Activated naive CD4-positive, alpha-beta T cell treated with anti-CD3 and anti-CD28 coated beads, Interleukin-2, amount 10 ng/mL, durations not matched to agents 7 days and 5 days (primary cell): ENCODE measurements at places on chromosomes 12 and 14.

DNA sequence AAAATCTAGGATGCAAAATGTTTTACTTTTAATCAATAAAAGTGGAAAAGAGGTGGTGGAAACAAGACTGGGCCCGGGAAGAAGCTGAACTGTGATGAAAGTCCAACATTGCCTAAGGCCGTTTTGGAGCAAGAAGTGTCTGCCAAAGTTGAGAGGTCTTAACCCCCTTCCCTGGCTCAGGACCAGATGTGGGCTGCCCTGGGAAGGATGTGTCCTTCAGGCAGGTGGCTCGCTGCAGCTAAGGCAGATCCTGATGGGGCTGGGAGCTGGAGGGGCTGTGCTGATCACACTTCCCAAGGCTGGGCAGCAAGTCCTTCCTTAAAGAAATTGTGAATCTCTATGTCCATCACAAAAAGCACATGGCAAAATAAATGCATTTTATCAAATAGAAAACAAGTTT is 581.6 kb downstream of the GALC start:
- DNase-seq = no peak

DNA sequence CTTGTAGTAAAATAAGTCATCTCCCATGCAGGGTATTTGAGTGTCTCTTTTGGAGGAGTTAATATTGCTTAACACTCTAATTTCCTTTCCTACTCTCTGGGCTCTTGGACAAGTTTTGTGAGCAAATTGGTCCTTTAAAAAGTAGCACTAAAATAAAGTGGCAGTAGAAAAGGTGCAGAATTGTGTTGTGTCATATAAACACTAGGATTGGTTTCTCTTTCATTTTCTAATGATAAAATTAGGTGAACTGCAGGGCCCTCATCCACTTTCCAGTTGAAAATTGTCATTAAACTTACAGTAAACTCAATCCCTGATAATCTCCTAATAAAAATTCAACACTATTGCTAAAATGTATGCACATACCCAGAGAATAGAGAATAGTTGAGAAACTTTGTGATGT is 42.6 kb upstream of the REP15 start:
- DNase-seq = no peak

- DNase-seq = no peak
Observed at GRCh38 chr12:89390802-89391673, 38.7 kb upstream of the DUSP6 start.

DNA sequence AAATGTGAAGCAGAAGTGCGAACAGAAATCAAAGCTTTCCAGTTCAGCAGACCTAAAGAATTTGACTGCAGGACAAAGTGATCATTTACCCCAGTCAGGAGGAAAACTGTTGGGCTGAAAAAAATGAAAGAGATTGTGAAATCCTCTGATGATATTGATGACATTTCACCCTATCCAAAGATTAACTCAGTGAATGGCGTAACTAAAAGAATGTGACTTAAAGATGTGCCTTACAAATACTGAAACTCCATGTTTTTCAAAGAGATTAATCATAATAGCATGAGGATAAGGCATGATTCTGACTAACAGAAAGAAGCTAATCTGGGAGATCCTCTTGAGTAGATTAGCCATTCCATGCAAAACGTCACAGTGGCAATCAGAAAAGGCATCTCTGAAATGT is 225.6 kb downstream of the DUSP6 start:
- no peak for DNase-seq

GRCh38 chr12:15719230-15719629 is 70.0 kb downstream of the EPS8 start:
- no peak for DNase-seq

DNA sequence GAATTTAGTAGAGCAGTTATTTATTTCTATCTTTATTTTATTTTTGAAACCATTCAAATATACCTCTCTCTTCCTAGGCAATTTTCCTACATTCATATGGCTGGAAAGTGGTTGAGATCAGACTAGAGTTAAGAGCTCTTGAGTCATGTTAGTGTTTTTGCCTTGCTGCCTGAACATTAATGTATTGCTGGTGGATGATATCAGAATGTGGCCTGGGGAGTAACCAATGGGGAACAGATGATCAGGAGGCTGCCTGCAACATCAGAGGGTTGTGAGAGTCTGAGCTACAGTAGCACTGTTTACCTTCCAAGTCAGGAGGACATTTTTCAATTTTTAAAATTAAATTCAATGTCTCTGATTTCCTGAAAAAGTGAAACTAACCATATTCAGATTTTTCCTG is 166.3 kb upstream of the TRHDE start:
- DNase-seq = no peak

GRCh38 chr12:53603196-53603595 is 23.0 kb downstream of the ATF7 start:
- DNase-seq = no peak

- no peak for DNase-seq
Observed at GRCh38 chr14:94401083-94401482, 12.7 kb upstream of the SERPINA1 start.

- no peak for DNase-seq
Observed at GRCh38 chr14:105499256-105500035, 8.4 kb downstream of the TEDC1 start.

DNA sequence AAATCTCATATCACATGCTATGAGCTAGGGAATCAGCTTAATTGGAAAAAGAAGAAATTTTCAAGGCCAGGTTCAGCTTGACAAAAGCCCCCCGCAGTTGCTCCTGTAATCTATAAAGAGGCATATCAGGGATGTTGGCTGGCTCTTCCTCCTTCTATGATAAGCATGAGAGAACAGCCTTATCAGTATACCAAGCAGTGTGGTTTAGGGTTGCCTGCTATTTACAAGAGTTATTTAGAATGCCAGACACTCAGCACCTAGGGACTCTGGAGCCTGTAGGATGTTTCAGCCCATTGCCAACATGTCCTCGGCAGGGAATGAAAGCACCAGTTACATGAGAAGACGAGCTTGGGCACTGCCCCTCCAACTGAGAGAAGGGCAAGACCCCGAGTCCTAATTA is 89.5 kb upstream of the TMPO start:
- no peak for DNase-seq

GRCh38 chr14:22890416-22890815 is 7.4 kb downstream of the REM2 start:
- DNase-seq = no peak

DNA sequence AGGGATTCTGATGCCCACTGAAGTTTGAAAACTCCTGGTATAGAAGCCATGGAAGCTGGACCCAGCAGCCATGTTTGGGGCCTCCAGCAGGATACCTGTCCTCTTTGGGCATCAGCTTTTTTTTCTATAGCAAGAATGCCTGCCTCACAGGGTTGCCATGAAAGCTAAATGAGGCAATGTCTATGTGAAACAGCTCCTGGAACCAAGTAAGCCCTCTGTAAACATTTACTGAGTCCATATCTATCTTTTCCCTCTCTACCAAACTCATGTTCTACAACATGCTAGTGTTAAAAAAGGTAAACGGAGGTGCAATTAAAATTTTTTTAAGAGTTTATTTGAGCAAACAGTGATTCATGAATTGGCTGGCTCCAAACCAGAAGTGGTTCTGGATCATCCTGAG is 28.6 kb downstream of the FLVCR2 start:
- DNase-seq = no peak

- DNase-seq = no peak
Observed at GRCh38 chr12:6219980-6220379, 19.8 kb downstream of the CD9 start.

DNA sequence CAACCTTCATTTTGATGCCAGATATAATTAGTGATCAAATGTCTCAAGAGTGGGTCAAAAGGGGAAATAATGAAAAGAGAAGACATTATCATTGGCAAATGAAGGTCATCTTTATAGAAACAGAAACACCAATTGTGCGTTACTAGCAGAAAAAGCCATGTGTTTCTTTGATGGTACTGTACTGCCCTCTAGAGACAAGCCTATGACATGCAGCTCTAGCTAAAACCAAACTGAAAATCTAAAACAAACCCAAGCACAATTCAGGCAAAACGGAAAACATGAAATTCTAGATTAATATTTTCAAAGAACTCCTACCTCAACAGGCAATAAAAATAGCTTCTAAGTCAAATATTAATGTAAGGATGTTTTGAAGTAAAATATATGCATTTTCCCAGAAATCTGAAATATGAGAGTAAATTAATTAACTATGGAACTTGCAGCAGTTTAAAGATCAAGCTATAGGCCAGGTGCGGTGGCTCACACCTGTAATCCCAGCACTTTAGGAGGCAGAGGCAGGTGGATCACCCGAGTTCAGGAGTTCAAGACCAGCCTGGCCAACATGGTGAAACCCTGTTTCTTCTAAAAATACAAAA is 115.4 kb downstream of the KLHL28 start:
- peak; percentile 21 for DNase-seq

DNA sequence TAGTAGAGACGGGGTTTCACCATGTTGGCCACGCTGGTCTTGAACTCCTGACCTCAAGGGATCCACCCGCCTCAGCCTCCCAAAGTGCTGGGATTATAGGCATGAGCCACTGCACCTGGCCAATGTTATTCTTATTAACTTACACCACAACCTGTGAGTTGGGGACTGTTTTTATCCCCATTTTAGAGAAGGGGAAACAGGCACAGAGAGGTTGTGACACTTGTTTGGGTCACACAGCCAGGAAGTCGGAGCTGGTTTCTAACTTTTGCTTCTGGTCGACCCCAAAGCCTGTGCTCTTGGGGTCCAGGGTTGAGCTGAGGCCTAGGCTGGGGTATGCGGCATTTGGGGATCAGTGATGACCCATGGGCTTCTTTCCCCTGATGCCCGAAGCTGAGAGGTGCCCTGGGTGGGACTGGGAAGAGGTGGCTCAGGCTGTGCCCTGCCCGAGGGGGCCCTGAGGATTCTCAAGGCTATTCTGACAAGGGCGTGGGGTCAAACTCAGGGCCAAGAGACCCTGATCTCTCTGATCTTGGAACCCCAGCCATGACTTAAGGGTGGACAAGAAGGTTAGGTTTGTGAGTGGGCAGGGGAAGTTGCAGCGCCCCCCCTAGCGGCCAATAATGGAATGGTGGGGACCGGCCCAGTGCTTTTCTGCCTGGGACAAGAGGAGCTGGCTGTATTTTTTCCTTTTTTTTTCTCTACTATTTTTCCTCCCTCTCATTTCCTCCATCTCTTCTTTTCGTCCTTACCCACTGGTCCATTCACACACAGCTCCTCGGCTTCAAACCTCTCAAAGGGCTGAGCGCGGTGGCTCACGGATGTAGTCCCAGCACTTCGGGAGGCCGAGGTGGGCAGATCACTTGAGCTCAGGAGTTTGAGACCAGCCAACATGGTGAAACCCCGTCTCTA is 3.0 kb downstream of the SDSL start:
- DNase-seq = peak; percentile 68

- no peak for DNase-seq
Observed at GRCh38 chr12:125402874-125403789, 337.9 kb downstream of the AACS start.

DNA sequence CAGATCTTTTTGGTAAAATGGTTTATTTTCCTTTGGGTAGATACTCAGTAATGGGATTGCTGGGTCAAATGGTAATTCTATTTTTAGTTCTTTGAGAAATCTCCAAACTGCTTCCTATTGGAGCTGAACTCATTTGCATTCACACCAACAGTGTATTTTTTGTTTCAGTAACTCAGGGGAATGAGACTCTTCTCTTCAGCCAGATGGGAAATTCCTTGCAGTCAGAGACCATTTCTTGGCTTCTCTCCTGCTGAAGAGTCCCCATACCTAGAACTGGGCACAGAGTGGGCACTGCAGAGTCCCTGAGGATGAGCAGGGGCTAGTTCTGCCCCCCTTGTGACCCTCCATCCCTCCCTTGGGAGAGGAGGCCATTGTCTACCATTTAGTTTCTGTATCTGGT is 10.8 kb downstream of the SDSL start:
- no peak for DNase-seq

DNA sequence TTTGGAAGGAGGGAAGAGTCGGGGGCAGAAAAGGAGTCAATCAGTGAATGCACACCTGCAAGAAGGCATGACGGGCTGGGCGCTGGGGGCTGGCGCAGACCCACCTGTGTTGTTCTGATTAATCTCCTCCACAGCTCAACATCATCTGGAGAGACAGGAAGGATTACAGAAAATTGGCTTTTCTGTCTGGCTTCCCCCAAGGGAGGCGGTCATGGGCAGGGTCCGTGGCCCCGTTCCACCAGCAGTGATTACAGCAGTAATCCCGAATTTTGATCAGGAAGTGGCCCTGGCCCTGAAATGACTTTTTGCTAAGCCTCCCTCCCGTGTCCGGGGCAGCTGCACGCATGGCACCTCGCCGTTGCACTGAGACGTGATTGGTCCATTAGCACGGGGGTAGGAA is 24.4 kb upstream of the GALNT9 start:
- DNase-seq = no peak
